ENCODE measurements at places on chromosomes 4 and X.

DNA sequence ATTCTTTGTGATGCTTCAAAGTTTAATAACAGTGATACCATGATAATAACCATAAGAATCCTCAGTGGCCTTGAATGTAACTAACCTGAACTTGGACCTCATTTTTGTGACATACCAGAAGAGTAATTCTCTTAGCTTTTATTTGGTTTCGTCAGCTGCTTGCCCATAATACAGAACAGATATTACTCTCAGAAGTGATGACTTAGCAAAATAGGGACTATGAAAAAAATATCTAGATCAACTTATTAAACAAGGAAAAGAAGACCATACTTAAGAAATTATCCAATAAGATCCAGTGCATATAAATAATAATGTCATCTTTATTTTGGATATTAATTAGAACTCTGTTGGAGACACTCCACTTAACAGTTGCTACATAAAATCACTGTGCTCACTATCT lies 236.9 kb upstream of the GPC4 start:
- H3K4me3 ChIP-seq = no peak overlapping the region
- H3K27ac ChIP-seq = no peak overlapping the region
- no peaks in the 10 kb centered on the region for H3K27me3 ChIP-seq
- no peak for DNase-seq
- no peaks in the 10 kb centered on the region for H3K4me1 ChIP-seq
- H3K36me3 ChIP-seq = no peaks in the 10 kb centered on the region

DNA sequence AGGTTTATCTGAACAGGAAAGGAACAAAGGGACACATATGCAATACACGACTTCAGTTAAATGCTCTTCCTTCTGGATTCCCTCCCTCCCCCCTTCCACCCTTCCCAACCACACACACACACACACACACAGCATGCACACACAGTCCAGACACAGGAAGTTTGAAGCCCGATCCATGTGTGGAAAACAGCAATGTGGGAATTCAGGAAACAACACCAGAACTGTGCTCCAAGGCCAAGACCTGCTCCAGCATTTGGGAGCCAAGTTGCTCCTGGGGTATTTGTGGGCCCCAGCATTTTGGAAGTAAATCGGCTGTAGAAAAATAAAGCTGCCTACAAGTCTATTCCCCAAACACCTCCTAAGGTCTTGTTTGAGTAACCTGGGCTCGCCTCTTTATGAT lies 5.6 kb upstream of the AMOT start:
- no peak overlapping the region for H3K4me3 ChIP-seq
- no peaks in the 10 kb centered on the region for H3K27me3 ChIP-seq
- no peaks in the 10 kb centered on the region for H3K36me3 ChIP-seq
- H3K27ac ChIP-seq = no peak overlapping the region
- no peak for DNase-seq

DNA sequence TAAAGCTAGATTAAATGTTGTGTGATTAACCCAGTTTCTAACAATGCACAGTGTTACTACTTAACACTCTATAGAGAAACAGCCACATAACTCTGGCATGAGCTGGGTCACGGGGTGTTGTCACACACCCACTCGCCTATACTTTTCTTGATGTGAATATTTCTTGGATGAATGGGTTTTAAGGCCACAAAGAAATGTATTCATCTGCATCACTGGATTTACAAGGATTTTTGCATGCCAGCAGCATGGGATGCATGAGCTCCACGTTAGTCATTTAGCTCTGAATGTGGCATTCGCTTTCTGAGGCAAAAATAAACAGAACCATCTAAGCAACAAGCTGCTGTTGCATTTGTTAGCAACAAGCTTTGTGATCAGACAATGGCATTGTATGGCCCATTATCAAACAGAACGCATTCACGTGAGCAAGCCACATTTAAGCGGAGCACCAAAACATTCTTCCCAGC lies 89.7 kb downstream of the LRP2BP start:
- peak; percentile 86 for DNase-seq
- peaks cover 2% of the 10 kb centered on the region for H3K36me3 ChIP-seq
- no peak overlapping the region for H3K4me3 ChIP-seq
- H3K27me3 ChIP-seq = no peaks in the 10 kb centered on the region

- H3K27me3 ChIP-seq = peaks cover 14% of the 10 kb centered on the region
- H3K4me3 ChIP-seq = peak overlapping the region; percentile 50
- DNase-seq = no peak
- H3K36me3 ChIP-seq = no peaks in the 10 kb centered on the region
These were observed 18.9 kb upstream of the GPR101 start for GRCh38 chrX:137052643-137053235.

GRCh38 chrX:123822965-123823364 lies 36.9 kb upstream of the XIAP start:
- H3K4me1 ChIP-seq = peaks cover 7% of the 10 kb centered on the region
- H3K27ac ChIP-seq = no peak overlapping the region
- no peaks in the 10 kb centered on the region for H3K36me3 ChIP-seq
- DNase-seq = no peak

DNA sequence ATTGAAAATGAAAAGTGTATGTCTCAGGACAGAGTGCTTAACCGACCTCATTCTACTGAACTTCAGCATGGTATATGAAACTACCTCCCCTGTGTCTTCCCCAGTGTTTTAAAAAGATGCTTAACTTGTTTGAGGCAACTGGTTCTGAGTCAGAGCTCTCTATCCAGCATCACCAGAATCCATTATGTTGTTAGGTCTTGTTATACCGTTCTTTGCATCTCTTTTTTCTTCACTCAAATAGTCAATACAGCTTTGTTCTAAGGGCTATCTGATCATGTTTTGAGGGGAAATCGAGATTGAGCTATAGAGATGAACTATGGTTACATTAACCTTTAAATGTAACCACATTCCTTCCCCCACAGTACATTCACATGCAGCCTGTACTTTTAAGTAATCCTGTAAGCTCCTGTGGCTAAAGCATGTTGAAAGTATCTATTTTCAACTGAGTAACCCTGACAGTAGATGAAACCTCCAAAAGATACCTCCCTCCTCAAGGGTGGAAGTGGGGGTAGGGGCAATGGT lies 514.4 kb downstream of the RPA4 start:
- H3K4me1 ChIP-seq = no peaks in the 10 kb centered on the region
- DNase-seq = no peak
- no peaks in the 10 kb centered on the region for H3K27me3 ChIP-seq
- no peaks in the 10 kb centered on the region for H3K36me3 ChIP-seq
- H3K27ac ChIP-seq = no peak overlapping the region
- no peak overlapping the region for H3K4me3 ChIP-seq

- H3K27me3 ChIP-seq = no peaks in the 10 kb centered on the region
- H3K36me3 ChIP-seq = no peaks in the 10 kb centered on the region
- DNase-seq = no peak
- no peak overlapping the region for H3K4me3 ChIP-seq
- no peaks in the 10 kb centered on the region for H3K4me1 ChIP-seq
These were observed 82.6 kb upstream of the MAOA start for GRCh38 chrX:43573441-43574015.

- H3K36me3 ChIP-seq = no peaks in the 10 kb centered on the region
- H3K27me3 ChIP-seq = no peaks in the 10 kb centered on the region
- H3K27ac ChIP-seq = no peak overlapping the region
- no peak for DNase-seq
- no peaks in the 10 kb centered on the region for H3K4me1 ChIP-seq
- no peak overlapping the region for H3K4me3 ChIP-seq
These were observed 33.4 kb downstream of the SPRY1 start for GRCh38 chr4:123430031-123430430.

DNA sequence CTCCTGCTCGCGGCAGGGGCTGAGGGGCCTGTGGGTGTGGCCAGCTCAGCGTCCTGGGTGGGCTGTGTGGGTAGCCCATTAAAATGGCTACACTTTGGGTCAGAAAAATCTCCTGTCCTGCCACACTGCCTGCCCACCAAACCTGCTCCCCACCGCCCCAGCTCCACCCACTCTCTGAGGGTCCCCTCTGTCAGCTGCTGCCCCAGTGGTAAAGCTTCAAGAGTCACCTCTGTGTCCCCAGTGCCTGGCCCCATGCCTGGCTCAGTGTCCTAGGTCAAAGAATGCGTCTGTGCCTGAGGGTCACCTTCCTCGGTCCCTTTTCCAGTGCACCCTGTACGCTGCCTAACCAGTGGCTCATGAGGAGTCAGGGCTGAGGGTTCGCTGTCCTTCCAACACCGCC lies 24.9 kb upstream of the TADA2B start:
- H3K4me3 ChIP-seq = no peak overlapping the region
- peaks cover 10% of the 10 kb centered on the region for H3K4me1 ChIP-seq
- H3K36me3 ChIP-seq = peaks cover 53% of the 10 kb centered on the region
- no peak for DNase-seq

GRCh38 chrX:28205126-28205525 lies 223.9 kb upstream of the DCAF8L1 start:
- H3K4me1 ChIP-seq = peaks cover 5% of the 10 kb centered on the region
- no peaks in the 10 kb centered on the region for H3K36me3 ChIP-seq
- no peak for DNase-seq
- H3K27ac ChIP-seq = no peak overlapping the region
- H3K27me3 ChIP-seq = no peaks in the 10 kb centered on the region

GRCh38 chr4:40238008-40238699 lies 41.3 kb downstream of the RHOH start:
- no peaks in the 10 kb centered on the region for H3K4me1 ChIP-seq
- H3K27me3 ChIP-seq = no peaks in the 10 kb centered on the region
- H3K27ac ChIP-seq = no peak overlapping the region
- no peaks in the 10 kb centered on the region for H3K36me3 ChIP-seq

- H3K4me1 ChIP-seq = peaks cover 8% of the 10 kb centered on the region
- no peak overlapping the region for H3K27ac ChIP-seq
- no peaks in the 10 kb centered on the region for H3K36me3 ChIP-seq
- no peak overlapping the region for H3K4me3 ChIP-seq
These were observed 31.8 kb downstream of the CXCL1 start for GRCh38 chr4:73901031-73901430.

GRCh38 chrX:22247169-22247568 lies 25.5 kb upstream of the CBLL2 start:
- H3K36me3 ChIP-seq = no peaks in the 10 kb centered on the region
- H3K27ac ChIP-seq = peak overlapping the region; percentile 47
- H3K4me1 ChIP-seq = peaks cover 17% of the 10 kb centered on the region
- no peak overlapping the region for H3K4me3 ChIP-seq
- no peaks in the 10 kb centered on the region for H3K27me3 ChIP-seq
- peak; percentile 17 for DNase-seq

- no peaks in the 10 kb centered on the region for H3K4me1 ChIP-seq
- H3K27me3 ChIP-seq = no peaks in the 10 kb centered on the region
- DNase-seq = no peak
- H3K4me3 ChIP-seq = no peak overlapping the region
These were observed 10.3 kb upstream of the SMIM14 start for GRCh38 chr4:39648827-39649558.

DNA sequence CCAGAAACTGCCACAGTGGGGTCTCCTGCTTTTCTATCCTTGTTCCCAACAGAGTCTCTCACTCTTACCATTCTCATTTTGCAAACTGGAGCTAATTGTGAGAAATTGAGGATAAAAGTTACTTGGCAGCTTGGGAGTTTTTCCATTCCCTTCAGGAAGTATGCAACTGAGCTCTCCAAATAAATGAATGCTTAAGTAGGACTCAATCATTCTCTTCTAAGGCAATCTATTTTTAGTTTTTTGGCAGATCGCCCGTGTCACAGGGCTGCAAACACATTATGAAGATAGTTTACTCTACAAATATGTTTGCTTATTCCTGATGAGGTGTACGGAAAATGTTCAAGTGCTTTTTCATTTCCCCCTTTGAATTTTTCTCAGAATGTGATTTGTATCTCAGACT lies 5.3 kb downstream of the ASB11 start:
- no peak overlapping the region for H3K27ac ChIP-seq
- no peak overlapping the region for H3K4me3 ChIP-seq
- no peaks in the 10 kb centered on the region for H3K27me3 ChIP-seq
- no peaks in the 10 kb centered on the region for H3K36me3 ChIP-seq
- no peak for DNase-seq

DNA sequence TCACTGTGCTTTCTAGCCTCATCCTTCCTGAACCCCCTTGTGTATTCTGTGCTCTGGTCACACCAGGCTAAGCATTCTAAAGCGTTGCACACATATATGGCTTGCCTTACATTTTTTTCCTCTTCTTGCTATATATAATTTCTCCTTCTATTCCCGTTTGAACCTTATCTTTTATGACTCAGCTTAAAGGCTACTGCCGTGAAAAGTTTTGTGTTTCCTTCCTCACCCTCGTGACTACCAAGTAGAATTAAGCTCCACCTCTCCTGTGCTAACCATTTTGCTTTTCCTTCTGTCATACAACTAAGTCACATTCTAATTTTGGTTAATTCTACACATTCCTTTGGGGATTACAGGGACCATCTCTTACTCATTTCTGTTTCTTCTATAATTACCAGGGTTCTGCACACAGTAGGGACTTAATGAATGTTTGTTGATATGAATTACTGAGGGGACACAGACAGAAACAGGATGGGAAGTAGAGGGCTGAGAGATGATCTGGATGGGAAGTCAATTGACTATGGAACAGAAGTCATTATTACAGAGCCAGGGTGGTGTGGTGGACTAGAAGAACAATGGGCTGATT lies 67.1 kb downstream of the DOCK11 start:
- H3K4me1 ChIP-seq = no peaks in the 10 kb centered on the region
- no peaks in the 10 kb centered on the region for H3K36me3 ChIP-seq
- DNase-seq = no peak
- no peaks in the 10 kb centered on the region for H3K27me3 ChIP-seq

DNA sequence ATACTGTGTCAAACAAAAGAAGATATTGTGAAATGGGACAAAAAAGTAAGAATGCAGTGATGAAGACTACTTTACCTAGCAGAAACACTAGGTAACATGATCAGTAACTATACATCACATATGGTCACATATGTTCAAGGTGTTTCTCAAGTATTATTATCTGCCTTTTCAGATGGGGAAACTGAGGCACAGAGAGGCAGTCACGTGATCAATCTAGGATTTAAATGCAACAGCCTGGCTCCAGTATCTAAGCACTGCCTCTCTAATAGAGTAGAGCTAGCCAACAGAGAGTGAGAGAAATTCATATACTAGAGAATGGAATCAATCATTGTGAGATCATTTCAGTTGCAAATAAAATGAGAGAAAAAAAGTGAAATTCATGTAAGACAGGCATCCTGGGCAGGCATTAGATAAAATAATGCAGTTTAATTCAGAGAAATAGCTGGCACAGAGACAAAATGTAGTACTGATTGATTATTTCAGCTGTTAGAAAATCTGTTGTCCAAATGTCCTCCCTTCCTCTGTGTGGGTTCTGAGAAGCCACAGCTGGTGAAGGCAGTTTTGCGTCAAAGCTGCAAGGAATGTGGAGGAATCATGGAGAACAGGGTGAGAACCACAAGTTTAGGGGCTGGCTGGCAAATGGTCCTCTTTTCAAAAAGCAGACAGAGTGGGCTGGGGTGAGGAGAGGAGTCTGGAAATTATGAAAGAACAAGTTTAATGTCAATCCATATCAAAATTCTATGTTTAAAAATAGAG lies 26.0 kb downstream of the SMIM43 start:
- no peak overlapping the region for H3K27ac ChIP-seq
- no peak overlapping the region for H3K4me3 ChIP-seq
- no peaks in the 10 kb centered on the region for H3K27me3 ChIP-seq
- H3K4me1 ChIP-seq = no peaks in the 10 kb centered on the region
- no peak for DNase-seq

DNA sequence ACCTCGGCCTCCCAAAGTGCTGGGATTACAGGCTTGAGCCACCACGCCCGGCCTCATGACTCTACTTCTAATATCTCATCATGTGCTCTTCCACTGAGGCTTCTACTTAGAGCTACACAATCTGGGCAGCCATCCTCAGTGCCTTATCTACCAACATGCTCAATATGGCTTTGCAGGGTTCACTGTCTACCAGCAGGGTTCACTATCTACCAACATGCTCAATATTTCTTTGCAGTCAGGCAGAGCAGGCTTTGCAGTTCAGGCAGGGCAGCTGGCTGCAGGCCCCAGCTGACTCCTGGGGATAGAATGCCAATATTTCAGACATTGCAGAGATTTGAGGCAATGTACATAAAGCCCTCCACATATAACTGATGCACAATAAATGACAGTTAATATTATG lies 47.5 kb downstream of the PKD2 start:
- no peak for DNase-seq
- H3K36me3 ChIP-seq = peaks cover 10% of the 10 kb centered on the region
- H3K4me3 ChIP-seq = no peak overlapping the region
- no peaks in the 10 kb centered on the region for H3K4me1 ChIP-seq
- H3K27me3 ChIP-seq = no peaks in the 10 kb centered on the region
